ENCODE measurements at places on chromosomes 5 and 9. TPM values are rescaled to one million over a fixed set of nuclear protein-coding genes. Genes with fewer than 3 reads are reported as not detected.

Gene SERINC5
- 13.8 TPM for total RNA-seq

Gene SMIM33
- total RNA-seq, result not detected

Gene SUSD3
- total RNA-seq, result 3.2 TPM

Gene ADGRV1
- under 0.01 TPM for total RNA-seq

Gene PCDHGA8
- total RNA-seq, result 3.0 TPM

Gene ALDH1A1
- total RNA-seq, result 450 TPM

Gene NR5A1
- not detected for total RNA-seq

Gene FKTN
- 44.0 TPM for total RNA-seq

Gene ACOT12
- not detected for total RNA-seq

Gene CCDC187
- total RNA-seq, result under 0.01 TPM

Gene HMGCR
- total RNA-seq, result 198 TPM

Gene ANKDD1B
- total RNA-seq, result 0.32 TPM

Gene PCDHGB6
- total RNA-seq, result 4.2 TPM
